Smooth muscle cell of the brain vasculature (primary cell): ENCODE measurements at places on chromosomes 1 and 21.
A peak's percentile ranks its signal among the peaks of the same experiment; 100 is the strongest.

DNA sequence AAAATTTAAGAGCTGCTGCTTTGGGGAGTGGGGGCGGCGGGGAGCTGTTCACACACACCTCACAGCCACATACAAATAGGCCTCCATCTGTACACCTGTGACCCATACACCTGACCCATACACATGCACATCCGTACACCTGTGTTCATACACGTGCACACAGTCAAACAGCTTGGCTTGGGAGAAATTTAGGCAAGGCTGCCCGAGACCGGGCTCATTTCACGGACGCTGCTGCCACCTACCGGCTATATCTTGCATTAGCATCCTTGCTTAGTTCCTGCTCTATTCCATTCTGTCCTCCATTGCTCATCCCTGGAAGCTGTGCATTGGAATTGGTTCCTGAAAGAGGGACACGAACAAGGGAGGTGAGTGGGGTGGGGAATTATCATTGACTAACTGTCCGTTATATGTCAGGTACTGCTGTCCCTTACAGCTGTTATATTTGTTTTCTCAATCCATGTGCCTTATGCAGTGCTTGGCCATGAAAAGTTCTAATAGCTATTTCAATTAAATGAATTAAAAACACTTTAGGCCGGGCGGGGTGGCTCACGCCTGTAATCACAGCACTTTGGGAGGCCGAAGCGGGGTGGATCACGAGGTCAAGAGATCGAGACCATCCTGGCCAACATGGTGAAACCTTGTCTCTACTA lies 37.1 kb upstream of the EPB41 start:
- peak; percentile 52 for DNase-seq

DNA sequence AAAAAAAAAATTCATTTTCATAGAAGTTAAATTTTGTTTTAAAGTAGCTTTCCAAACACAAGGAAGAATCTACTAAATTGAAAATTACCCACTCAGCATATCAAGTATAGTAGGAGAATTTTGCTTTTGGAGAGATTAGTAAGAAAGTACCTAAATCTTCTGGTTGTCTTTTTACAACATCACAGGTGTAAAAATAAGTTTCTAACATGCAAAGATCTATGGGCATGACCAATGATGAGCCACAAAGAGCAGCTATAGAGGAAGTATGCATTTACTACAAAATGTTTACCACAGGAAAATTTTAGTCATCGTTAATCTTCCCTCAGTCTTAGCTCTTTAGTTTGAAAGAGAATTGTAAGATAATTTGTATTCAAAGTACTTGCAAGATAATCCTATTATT lies 28.1 kb downstream of the ANGPTL3 start:
- no peak for DNase-seq

DNA sequence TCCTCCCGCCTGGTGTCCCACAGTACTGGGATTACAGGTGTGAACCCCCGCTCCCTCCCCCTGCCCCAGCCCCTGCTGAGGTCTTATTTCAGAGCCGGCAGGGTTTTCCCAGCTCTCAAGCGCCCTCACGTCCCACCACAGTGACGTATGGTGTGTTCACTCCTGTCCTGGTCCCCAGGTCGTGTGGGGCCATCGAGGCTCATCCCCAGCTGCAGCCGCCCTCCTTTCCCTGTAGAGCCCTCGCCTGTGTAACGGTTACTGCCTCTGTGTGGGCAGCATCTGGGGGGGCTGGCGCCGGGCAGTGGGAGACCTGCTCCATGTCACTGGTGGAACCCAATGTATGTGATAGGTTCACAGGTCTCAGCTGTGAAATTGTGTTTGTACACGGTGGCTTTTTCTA lies 23.2 kb downstream of the SKI start:
- DNase-seq = no peak

GRCh38 chr1:226432586-226433340 lies 24.9 kb upstream of the PARP1 start:
- no peak for DNase-seq

DNA sequence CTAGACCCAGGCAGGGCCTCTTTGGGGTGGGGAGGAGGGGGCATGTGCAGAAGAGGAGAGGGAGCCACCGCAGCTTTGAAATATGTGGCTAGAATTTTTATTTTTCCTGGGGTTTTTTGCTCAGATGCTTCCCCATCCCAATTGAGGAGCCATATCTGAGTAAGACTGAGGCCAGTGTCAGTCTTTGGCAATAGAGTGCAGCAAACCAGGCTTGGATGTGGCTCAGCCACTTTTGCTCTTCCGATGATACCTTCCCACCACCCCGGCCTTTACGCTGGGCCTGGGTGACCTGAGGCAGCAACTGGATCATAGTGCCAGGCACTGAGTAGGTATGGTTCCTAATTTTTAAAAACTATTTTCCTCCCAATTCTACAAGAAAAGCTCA lies 36.9 kb downstream of the KIAA1614 start:
- DNase-seq = no peak

DNA sequence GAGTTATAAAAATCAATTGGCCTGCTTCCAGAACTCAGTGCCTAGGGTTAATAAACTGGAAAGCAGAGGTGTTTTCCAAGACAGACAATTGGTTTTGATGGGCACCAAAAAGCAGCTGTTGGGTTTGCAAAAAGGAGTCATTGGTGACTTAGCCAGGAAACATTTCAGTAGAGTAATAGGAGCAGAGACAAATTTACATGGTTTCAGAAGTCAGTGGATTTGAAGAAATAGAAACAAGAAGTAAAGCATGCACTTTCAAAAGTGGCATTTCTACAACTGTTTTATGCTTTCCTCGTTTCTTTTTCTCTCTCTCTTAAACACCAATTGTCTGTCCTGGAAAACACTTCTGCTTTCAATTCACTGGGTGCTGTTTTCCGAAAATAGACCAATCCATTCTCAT lies 87.8 kb downstream of the GLUL start:
- DNase-seq = no peak

- no peak for DNase-seq
Measured at GRCh38 chr1:229003233-229004031, 267.5 kb upstream of the RAB4A start.

DNA sequence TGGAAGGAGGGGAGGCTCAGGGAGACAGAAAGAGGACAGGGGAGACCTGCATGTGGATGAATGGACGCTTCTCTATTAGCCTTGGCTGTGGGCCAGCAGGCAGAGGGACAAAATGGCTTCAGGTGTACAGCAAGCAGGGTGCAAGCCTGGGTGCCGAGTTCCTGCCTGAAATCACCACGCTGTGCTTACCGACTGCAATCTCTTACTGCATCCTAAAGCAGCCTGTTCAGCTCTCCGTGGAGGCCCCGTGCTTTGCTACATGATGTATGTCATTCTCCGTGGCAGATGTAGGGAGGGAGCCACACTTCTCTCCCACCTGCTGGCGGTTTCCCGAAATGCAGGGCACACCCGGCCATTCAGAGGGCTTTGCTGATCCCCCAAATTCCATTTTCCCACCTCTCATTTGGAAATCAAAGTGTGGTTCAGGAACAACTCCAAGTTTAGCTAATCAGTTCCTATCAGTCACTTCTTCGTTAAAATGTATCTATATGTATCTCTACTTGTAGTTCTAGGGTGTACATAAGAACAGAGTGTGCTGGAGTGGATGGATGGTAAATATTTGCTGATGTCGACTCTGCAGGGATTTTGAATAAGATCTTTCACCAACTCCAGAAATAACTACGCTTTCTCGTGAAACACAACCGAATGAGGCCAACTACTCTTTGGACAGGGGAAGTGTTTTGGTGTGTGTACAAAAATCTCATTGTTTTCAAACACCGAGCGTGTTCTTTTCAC lies 122.3 kb upstream of the BACE2 start:
- no peak for DNase-seq

GRCh38 chr1:69088571-69088970 lies 479.2 kb upstream of the LRRC7 start:
- no peak for DNase-seq

- DNase-seq = no peak
Measured at GRCh38 chr1:61436016-61436415, 288.9 kb downstream of the TM2D1 start.

DNA sequence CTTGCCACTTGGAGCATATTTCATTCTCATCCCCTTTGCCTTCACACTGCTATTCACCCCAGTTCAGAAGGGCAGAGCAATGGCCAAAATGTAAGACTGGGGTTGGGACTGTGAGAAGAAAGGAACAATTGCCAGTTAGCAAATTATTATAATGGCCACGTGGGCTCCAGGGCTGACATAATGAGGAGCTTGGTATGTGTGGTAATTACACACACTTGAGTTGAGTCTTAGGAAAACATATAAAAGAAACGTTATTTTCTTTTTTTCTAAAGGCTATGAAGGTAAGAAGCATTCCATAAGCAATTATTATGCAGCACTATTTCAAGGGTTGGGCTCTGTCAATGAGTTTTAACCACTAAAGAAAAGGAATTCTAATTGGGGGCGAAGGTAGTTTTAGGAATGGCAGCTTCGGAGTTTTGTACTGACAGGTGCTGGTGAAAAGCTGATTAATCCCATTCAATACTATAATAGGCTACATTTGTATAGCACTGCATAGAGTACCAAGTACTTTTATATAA lies 32.5 kb upstream of the BCL10 start:
- no peak for DNase-seq
